ENCODE measurements at places on chromosomes 6 and 20.

GRCh38 chr6:148565321-148565926 lies 181.4 kb upstream of the UST start:
- DNase-seq = no peak

GRCh38 chr20:36576081-36576445 lies 2.7 kb downstream of the TGIF2 start:
- no peak for DNase-seq

DNA sequence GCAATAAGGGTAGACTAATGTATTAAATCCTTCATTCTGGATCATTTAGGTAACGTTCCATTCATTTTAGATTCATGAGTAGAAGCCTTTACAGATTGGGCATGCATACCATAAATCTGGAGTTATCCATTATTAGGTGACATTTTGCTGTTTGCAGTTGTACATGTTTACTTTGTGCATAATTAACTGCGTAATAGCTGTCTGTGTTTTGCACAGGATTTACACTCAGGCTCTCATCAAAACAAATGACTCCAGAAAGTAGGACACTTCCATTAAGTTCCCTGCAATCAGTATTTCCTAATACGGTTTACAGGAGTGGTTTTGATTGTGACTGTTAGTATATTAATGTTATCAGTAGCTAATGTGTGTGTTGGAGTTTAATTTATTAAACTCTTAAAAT lies 997.4 kb downstream of the HACE1 start:
- no peak for DNase-seq

DNA sequence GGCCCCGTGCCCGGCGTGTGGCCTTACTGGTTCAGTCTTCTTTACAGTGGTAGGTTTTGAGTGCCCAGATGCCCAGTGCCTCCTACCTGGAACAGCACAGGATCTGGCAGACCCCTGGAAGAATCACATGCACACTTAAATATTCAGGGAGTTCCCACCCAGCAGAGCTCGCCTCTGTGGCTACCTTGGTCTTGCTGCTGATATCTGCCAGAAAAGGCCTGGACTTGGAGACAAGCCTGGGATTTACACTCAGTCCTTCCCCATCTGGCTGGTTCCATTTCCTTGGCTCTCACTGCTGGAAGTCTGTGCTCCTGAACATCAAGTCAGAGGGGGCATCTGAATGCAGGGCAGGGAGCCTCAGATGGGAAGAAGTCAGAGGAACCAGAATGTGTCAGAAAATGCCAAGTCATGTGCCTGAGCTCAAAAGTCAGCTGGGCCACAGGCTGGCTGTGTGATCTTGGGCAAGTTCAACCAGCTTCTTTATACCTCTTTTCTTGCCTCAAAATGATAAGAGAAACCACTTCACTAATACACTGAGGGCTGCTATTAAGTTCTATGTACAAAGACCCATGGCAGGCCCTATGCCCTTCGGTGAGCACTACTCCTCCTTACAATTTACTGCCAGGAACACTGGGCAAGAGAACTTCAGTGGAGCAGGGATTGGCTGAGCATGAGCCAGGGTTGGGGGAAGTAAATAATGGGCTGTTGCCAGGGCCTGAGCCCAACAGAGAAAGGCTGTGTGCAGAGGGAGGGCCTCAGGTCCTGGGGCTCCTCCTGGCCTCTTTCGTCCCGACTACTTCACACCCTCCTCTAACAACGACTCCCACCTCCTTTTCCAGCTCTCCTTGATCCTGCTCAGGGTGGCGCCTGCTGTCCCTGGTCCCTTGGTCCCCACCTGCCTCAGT lies 158.1 kb upstream of the PROKR2 start:
- no peak for DNase-seq

DNA sequence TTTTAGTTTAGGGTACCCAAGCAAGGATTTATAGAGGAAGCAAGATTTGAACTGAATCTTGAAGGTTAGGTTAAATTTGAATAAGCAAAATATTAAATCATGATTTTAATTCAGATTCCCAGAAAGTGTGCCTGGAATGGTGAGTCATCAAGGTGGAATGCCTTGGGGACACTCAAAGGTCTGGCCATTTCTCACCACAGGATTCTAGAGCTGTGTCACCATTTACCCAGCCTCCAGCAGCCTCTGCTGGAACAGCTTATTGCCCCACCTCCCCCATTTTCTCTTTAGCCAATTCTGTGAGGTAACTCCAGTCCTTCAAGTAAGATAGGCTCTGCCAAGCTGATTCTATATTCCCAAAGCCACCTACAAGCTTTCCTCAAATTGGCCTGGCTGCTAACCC lies 181.4 kb downstream of the SIM1 start:
- DNase-seq = no peak

- no peak for DNase-seq
These were observed 21.0 kb downstream of the KHDC1L start for GRCh38 chr6:73204252-73204651.

GRCh38 chr6:151494235-151494935 lies 568 bp downstream of the CCDC170 start:
- DNase-seq = no peak

- DNase-seq = no peak
These were observed 10.1 kb upstream of the CALHM6 start for GRCh38 chr6:116450769-116451740.

GRCh38 chr6:104940893-104941728 lies 15.8 kb upstream of the LIN28B start:
- no peak for DNase-seq

DNA sequence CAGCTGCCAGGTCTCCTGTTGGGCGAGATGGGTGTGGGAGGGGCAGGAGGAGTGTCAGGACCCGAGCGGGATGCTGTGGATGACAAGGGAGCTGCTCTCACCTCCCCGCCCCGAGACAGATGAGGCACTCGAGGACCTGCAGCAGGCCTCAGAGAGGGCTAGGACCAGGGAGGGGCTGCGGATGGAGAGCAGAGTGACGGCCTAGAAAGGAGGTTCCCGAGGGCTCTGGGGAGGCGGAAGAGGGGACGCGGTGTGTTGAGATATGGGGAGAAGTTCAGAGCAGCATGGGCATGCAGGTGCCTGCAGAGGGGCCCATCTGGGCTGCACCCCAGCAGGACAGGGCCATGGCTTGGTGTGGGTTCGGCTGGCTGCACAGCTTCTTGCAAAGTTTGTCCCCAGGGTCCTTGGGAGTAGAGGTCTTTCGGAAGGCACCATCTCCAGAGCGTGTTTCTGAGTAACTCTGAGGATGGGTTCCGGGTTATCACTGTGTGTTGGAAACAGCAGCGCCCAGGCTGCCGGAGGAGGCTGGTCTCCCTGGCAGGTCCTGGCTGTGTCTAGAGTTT lies 104.6 kb downstream of the PAX1 start:
- DNase-seq = no peak

DNA sequence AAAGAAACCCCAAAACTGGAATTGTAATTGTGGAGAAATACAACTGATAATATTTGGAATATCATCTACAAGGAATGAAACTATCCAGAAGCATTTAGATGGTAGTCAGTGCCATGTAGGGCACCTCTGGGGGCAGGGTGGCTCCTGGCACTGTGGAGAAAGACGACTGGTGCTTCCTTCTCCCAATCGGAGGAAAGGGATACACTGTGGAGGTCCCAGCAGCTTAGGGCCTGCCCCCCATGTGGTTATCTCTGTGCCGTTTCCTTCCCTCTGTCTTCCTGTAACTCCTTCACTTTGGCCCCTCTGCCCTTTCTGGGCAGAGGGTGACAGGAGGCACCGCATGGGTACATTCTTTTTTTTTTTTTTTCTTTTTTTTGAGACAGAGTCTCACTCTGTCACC lies 178.4 kb downstream of the MTHFD1L start:
- no peak for DNase-seq

DNA sequence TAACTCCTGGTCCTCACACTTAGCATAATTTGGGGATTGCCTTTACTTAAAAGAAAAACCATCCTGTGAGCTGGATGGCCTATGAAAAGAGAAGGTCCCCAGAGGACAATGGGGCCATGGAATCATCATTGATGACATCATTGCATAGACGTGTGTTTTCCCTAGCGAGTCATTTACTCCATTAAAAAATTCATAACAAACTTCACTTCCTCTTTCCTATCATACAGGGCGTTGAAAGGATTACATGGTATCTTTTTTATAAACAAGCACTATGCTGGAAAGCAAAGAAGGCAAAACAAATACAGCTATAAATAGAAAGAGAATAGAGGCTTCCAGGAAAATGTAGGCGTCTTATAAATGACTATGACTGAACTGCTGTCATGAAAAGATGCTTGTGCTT lies 11.3 kb upstream of the COL12A1 start:
- no peak for DNase-seq

DNA sequence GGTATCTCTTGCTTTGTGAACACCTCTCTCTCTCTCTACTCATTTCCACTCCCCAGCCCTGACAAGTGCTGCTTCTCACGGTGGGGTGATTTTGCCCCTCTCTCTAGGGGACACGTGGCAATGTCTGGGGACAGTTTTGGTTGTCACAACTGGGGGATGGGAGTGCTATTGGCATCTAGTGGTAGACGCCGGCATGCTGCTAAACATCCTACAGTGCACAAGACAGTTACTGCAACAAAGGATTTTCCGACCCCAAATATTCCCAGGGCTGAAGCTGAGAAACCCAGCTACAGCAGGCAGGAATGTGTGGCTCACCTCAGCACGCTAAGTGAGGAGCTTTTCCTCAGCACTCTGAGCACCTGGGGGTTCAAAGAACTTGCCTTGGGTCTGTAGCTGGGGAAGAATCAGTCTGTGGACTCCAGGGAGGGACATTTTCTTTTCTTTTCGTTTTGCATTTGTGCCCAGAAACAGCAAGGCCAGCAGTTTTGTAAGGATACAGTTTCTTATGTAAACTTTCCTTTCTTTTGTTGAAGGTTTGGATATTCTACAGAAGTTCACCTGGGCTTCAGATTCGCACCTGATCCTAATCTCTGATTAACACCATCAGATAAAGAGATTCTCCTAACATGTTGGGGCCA lies 246.9 kb upstream of the ZFP64 start:
- DNase-seq = no peak

DNA sequence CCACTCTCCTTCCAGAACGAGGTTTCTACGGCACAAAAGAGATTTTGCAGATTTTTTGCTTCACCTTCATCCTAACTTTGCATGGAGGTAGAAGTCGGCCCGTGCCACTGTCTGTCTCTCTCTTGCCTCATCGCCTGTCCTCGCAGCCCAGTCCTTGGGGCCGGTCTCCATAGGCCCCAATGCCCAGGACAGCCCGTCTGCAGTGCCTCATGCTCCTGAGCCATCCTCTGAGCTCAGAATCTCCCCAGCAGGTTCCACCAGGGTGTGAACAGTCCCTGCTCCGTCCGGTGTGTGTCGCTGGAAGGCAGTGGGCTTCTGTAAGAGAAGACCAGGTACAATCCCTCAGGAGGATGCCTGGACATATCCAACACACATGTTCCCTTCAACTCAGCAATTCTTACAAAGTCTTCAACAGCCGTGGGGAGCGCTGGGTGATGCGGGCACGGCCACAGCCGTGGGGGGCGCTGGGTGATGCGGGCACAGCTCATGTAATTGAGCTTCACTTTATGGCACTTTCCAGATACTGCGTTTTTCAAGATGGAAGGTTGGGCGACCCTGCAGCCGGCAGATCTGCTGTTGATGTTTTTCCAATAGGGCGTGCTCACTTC lies 231.9 kb downstream of the DLL1 start:
- DNase-seq = no peak
